ENCODE measurements at places on chromosomes 7 and 10.

GRCh38 chr7:16695621-16696237, 49.7 kb downstream of the BZW2 start:
- DNase-seq: no peak

GRCh38 chr10:11150879-11151415, 133.3 kb downstream of the CELF2 start:
- no peak for DNase-seq

DNA sequence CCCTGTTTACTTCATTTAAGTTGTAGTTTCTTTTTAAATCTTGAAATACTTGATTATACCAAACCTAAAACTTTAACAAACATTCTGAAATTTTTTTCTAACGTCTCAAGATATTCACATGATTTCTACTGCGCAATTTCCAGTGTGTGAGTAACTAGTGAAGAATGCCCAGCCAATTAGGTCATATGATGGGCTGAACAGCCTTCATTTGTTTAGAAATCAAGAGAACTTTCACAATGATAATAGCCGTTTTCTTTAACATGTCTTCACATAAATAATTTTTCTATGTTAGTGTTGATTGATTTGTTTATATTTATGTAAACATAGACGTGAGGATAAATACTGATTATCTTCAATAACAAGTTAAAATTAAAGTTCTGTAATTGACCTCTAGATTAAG, 21.8 kb downstream of the STAM start:
- no peak for DNase-seq

DNA sequence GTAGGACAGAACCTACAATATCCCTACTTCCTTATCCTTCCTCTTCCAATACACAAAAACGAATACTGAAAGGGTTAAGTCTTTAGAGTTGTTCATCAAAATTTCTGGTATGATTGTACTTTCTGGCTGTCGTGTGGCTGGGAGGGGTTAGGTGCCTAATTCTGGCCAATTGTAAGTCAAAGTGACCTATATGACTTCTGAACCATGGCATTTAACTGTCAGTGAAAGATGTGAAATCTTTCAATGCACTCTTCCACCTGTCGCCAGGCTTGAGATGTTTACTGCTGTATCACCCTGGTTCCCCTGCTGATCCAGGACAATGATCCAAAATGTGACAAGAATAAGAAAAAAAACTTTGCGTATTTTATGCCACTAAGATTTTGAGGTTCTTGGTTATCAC, 20.8 kb downstream of the EPC1 start:
- DNase-seq: no peak

Data from activated T-cell treated with anti-CD3 and anti-CD28 coated beads for 48 hours (primary cell).